HFFc6 (cell line): ENCODE measurements at places on chromosomes 12 and 14.

- no peak for DNase-seq
Observed at GRCh38 chr14:34837801-34838322, 37.3 kb downstream of the BAZ1A start.

DNA sequence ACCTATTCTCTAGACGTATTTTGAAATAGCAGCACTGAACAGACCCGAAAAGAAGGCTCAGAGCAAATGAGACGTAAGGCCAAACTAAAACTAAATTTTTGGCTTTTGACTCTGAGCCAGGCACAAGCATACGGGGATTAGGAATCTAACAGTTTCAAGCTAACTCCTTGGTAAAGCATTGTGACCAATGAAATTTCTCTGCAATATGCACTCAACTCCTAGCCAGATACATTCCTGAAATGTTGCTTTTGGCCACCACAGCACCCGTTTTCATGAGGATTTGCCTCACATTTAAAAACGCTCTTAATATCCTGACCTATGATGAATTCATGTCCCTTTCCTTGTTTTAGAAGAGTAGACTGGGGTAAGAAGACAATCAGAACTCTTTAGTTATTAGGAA, 53.1 kb upstream of the NPFF start:
- peak; percentile 61 for DNase-seq

DNA sequence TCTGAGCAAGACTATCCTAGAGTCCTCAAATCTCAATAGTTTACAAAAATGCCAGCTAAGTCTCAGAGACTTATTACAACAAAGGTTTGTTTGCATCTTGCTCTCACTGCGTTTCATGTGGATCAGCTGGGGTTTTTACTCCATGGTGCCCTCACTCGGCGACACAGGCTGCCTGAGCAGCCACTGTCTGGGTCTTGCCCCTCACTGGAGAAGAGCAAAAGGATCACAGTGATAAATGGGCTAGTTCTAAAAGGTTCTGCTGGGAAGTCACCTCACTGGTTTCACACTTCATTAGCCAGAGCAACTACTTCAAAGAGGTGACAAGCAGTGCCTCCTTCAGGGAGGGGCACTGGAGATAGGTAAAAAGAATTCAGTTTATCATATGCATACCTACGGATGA, 392.0 kb downstream of the RPL10L start:
- DNase-seq, result no peak

DNA sequence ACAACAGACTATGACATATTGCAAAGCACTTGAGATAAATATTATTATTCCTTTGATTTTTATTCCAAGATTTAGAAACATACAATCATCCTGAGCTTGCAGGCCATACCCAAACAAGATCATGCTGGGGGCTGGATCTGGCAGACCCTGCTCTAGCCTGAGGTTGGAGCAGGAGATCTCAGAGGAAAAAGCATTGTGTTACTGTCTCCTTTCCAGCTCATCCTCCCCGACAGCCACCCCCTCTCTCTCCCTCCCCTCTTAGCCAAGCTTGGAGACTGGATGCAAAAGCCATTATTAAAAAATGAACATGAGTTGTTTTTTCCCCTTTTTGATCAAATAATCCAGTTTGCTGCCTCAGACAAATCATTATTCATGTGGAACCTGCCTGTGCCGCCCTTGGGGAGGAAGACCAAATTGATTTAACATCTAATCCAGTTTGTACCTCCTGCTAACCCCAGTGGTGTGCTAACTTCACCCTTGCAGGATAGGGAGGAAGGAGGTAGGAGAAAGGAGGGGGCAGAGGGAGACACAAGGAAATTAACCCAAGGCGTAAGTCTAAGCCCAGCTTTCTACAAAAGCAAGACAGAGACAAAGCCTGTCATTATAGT, 565.8 kb upstream of the TBX3 start:
- DNase-seq, result no peak

GRCh38 chr14:100054316-100055075, 10.7 kb upstream of the EVL start:
- DNase-seq, result no peak

DNA sequence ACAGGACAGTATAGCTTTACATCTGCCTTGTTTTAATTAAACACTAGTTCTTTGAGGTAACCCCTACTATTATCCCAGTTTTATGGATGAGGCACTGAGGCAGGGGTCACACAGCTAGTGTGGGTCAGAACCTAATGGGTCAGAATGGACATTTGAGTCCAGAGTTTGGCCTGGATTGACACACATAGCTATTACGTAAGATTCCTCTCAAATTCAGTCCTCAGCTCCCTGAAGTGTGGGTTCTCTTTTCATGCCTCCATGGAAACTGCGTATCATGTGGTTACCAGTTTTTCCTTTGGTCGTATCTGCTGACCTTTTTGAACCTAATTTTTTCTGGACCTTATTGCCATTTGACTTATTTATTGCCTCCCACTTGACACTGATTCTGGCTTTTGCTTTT, 40.4 kb downstream of the PSEN1 start:
- no peak for DNase-seq

- DNase-seq, result no peak
Observed at GRCh38 chr12:109113661-109114321, 2.6 kb upstream of the ACACB start.

DNA sequence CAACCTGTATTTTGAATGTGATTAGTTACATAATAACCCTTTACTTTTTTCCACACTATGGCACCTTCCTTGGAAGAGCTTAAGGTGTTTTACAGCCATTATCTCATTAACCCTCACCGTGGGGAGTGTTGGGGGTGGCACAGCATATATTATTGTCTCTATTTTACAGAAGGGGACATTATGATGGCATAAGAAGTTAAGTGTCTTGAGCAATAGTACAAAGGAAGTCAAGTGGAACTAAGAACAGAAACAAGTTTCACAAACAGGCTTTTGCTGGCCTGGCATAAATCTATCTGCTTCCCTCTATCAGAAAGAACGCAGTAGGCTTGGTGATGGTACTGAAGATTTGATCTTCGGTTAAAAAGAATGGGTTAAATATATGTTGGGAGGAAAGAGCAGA, 169.7 kb upstream of the OTX2 start:
- DNase-seq, result no peak

DNA sequence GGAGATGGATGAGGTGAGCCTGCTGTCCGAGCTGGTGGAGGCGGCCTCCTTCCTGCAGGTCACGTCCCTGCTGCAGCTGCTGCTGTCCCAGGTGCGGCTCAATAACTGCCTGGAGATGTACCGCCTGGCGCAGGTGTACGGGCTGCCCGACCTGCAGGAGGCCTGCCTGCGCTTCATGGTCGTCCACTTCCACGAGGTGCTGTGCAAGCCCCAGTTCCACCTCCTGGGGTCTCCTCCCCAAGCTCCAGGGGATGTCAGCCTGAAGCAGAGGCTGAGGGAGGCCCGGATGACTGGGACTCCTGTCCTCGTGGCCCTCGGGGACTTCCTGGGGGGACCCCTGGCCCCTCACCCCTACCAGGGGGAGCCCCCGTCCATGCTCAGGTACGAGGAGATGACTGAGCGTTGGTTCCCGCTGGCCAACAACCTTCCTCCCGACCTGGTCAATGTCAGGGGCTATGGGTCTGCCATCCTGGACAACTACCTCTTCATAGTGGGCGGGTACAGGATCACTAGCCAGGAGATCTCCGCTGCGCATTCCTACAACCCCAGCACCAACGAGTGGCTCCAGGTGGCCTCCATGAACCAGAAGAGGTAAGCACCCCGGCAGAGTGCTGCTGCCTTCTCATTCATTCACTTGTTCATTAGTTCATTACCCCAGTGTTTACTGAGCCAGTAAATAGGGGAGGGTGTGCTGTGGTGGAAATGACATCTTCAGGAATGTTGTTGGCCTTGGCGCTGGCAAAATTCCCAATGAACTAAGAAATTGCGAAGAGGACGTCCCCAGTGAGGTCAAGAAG, 774 bp upstream of the MANSC4 start:
- peak; percentile 27 for DNase-seq

DNA sequence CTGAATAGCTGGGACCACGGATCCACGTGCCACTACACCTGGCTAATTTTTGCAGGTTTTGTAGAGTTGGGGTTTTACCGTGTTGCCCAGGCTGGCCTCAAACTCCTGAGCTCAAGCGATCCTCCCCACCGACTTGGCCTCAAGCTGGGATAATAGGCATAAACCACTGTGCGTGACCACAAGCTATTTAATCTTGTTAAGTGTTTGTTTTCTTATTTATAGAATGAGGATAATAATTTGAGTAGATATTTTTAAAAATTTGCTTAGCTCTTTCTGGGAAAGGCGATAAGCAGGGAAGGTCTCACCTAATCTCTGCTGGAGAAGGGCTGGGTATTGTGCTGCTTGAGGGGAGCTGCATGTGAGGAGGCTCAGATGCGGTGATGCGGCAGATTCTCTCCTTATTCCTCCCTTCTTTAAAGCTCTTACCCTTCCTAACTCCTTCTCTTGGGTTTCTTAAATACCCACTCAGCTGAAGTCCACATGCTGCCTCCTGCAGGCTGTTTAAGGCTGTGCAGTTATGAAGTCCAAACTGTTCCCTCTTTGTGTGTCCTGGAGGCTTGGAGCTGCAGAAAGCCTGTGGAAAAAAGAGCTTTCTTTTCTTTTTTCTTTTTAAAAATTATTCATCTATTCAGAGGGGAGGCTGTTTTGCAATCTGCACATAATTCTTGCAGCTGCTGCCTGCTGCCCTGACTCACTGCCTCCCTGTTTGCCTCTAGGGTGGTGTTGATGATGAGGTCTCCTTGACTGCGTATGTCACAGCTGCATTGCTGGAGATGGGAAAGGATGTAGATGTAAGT, 37.9 kb downstream of the A2ML1 start:
- peak; percentile 20 for DNase-seq

DNA sequence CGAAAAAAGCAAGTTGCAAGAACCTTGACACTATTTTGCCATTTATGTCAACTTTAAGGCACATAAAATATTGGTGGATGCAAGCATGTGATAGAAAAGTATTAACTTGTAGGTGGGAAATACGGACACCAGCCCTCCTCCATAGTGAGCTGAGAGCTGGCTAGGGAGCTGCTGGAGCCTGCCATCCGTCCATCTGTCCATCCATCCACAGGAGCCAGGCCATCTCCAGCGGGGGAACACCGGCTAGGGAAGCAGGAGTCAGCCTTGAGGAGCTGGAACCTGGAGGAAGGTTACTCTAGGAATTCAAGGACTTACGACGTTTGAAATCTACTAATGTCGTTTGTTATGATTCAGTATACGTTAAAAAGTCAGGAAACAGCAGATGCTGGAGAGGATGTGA, 120.7 kb upstream of the C14orf180 start:
- no peak for DNase-seq

- no peak for DNase-seq
Observed at GRCh38 chr12:120019197-120019596, 30.2 kb downstream of the BICDL1 start.

DNA sequence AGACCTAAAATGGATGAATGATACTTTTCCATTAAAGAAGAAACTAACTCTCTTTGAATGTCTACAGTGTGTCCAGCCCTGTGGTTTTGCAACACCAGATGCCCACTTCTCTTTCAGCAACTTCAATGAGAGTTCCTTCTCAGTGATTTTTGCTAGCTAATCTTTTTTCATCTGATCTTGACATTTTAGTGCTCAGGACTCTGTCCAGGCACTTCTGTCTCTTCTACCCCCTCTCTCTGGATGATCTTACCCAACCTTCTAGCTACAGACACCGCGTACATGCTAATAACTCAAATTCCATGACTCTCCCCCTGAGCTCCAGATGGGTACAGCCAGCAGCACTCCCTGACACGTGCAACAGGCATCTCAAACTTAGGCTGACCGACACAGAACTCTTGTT, 161.1 kb upstream of the FOXN3 start:
- DNase-seq, result no peak

DNA sequence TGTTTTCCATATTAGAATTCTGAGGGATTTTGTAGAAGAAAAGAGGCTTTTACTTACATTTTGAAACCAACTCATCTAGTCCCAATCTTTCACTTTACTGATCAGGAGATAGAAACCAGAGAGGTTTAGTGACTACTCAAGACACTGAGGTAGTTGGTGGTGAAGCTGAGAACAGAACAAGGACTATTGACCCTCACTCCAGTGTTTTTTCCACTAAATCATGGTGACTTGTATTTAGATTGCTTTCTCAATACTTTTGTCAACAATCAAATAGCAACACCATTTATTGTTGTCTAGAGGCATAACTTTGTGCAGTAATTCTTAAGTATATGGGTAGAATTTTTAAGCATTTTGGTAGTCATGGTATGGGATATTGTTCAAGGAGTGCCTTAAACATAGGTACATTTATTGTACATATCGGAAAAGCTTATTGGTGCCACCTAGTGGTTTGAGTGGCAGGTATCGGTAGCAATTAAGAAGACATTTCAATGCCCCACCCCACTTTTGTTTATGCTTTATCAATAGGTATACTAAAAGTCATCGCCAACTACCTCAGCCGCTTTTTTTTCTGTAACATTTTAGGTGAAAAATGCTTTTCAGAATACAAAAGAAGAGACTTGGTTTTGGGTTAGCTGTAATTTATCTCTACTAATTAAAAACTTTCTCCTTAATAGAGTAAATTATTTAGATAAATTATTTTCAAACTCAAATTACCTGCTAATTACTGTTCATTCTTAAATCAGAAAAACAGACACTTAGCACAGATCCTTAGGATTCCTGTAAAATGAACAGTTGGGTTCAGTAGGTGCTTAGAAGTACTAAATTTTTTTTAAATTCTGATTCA, 47.3 kb upstream of the PAWR start:
- peak; percentile 38 for DNase-seq

GRCh38 chr12:32266756-32267155, 132.6 kb upstream of the FGD4 start:
- DNase-seq, result no peak

DNA sequence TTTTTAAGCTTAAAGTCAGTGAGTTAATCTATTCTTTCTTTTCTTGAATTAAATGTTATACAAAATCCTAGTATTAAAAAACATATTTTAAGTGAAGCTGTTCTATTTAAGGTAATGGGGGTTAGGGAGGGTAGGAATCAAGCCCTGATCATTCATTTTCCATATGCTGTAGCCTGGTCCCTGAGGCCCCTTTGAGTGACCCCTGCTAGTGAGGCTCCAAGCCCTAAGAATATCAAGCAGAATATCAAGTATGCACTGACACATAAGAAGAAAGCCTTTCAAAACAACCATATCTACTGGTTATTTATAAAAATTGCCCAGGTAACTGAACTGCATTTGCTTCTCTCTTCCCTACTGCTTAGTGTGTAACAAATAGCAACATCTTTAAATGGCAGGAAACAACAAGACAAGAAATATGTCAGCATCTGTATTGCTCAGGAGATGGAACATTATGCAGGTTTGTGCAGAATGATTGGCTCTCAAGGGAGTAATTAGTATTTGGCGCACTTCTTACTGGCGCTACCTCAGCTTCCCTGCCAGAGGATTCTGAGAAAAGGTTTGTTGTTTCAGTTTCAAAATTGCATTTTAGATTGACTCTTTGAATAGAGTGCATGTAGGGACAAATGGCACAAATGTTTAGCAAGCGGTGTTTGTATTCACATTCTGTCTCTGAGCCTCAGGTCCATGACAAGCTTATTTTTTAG, 223.0 kb downstream of the DUSP6 start:
- no peak for DNase-seq

GRCh38 chr12:114355389-114356088, 50.4 kb downstream of the TBX5 start:
- no peak for DNase-seq

DNA sequence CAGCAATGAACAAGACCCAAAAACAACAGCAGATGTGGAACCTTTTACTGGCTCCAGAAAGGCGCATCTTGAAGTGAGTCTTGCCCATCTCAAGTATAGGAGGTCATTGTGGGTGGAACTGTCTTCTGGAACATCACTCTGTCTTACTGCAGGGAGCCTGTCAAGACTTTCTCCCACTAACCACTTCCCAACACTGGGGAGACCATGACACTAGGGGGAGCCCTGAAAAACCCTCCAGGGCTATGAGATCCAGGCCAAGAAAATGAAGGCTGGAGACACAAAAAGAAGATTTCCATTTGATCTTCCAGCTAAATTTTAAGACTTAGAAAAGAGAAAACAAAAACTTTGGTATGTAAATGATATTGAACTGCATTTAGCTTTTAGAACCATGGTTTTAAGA, 13.5 kb upstream of the ATG14 start:
- DNase-seq, result no peak
